ENCODE measurements at places on chromosomes 7 and 10. TPM values are rescaled to one million over a fixed set of nuclear protein-coding genes. Genes with fewer than 3 reads are reported as not detected.

SEMA3E gene
- 1.9 TPM for polyA plus RNA-seq

- peak; percentile 60 for DNase-seq
Observed at GRCh38 chr7:130387628-130388403, 7.5 kb downstream of the CPA1 start.

RNF32 gene
- 0.96 TPM for polyA plus RNA-seq

OR2A1 gene
- not detected for polyA plus RNA-seq

DNA sequence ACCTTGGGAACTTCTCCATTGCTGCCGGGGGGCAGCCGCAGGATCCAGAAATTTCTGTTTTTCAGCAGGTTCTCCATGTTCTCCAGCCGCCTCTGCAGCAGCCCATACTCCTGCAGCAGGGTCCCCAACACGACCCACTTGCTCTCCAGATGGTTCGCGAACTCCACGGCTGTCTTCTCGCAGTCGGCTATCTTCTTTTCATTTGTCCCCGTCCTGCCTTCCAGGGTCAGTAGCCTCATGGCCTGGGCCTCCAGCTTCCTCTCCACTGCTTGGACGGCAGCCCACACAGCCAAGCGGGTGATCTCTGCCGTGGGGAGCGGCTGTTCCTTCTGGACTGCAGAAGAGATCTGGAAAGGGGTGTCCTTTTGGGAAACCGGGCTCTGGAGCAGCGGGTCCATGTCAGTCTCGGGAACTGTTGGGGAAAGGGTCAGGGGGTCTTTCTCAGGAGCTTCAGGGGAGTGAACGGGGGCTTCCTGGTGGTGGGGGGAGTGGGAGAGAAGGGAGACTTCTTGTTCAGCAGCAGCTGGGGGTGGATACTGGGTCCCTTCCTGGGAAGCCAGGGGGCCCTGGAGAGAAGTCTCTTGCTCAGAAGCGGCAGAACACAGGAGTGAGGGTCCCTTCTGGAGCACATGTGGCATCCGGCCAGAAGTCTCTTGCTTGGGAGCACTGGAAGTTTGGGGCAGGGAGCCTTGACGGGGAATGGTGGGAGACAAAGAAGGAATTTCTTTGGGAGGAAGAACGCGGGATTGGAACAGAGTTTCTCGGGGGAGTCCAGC, 5.5 kb downstream of the ZNF777 start:
- DNase-seq, result no peak

- peak; percentile 89 for DNase-seq
Observed at GRCh38 chr7:130721486-130722277, 12.3 kb downstream of the KLF14 start.

GNG11 gene
- polyA plus RNA-seq, result 21.3 TPM

GRCh38 chr10:113970641-113971040, 73.0 kb upstream of the ADRB1 start:
- no peak for DNase-seq
